ENCODE measurements at places on chromosomes 5 and 9.

- H3K27ac ChIP-seq: no peak overlapping the region
- no peaks in the 10 kb centered on the region for H3K27me3 ChIP-seq
- DNase-seq: no peak
- H3K36me3 ChIP-seq: no peaks in the 10 kb centered on the region
- no peaks in the 10 kb centered on the region for H3K4me1 ChIP-seq
Observed at GRCh38 chr5:124034083-124034700, 522.2 kb downstream of the CSNK1G3 start.

DNA sequence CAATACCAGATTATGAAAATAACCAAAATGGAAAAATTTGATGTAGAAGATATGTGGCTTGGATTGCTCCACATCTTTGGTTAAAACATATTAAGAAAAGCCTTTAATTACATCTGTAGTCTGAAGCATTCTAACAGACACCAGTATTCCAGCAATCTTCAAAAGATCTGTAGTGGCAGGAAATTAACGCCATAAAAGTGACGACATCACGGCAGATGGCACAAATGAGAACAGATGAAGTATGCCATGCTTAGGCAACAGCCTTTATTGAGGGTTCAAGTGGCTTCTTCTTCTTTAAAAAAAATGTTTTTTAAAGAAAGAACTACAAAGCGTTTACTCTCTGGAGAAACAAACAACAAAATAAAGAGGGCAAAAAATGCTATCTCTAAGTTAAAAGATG is 164.2 kb downstream of the MEF2C start:
- H3K27ac ChIP-seq: no peak overlapping the region
- no peaks in the 10 kb centered on the region for H3K36me3 ChIP-seq
- no peak for DNase-seq

- H3K27me3 ChIP-seq: no peaks in the 10 kb centered on the region
- peaks cover 26% of the 10 kb centered on the region for H3K4me1 ChIP-seq
- DNase-seq: no peak
Observed at GRCh38 chr5:68231414-68232076, 16.0 kb downstream of the PIK3R1 start.

- DNase-seq: no peak
- H3K4me3 ChIP-seq: no peak overlapping the region
- H3K27me3 ChIP-seq: no peaks in the 10 kb centered on the region
- H3K4me1 ChIP-seq: peaks cover 2% of the 10 kb centered on the region
- no peaks in the 10 kb centered on the region for H3K36me3 ChIP-seq
- no peak overlapping the region for H3K27ac ChIP-seq
Observed at GRCh38 chr9:91036356-91036755, 234.7 kb downstream of the SYK start.

GRCh38 chr5:133917785-133918184 is 50.6 kb downstream of the C5orf15 start:
- H3K27me3 ChIP-seq: peaks cover 17% of the 10 kb centered on the region
- H3K4me3 ChIP-seq: no peak overlapping the region
- H3K36me3 ChIP-seq: no peaks in the 10 kb centered on the region
- no peak for DNase-seq

GRCh38 chr5:168879331-168879730 is 300.2 kb upstream of the PANK3 start:
- DNase-seq: no peak
- H3K36me3 ChIP-seq: no peaks in the 10 kb centered on the region
- peaks cover 26% of the 10 kb centered on the region for H3K27me3 ChIP-seq
- H3K4me3 ChIP-seq: no peak overlapping the region
- H3K4me1 ChIP-seq: no peaks in the 10 kb centered on the region
- no peak overlapping the region for H3K27ac ChIP-seq

DNA sequence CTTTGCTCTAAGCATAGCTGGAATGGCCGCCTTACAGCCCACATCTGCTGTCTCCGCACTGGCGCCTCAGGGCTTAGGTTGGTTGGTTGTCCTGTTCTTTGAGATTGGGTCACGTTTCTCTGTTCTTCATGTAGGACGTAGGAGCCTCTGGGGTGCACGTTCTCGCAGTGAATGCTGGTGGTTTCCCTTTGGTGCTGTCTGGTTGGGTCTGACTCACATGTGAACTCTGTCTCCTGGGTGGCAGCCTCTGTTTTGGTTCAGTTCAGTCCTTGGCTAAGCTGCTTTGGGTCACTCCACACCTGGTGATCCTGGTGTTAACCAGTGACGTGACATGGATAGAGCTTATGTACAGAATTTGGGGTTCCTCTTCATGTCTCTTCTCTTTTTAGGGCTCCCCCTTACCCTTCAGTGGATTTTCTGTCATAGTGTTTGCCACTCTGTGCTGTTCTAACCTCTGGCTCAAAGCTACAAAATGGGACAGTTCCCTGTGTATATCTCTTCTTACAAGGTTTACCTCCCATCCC is 12.6 kb upstream of the LPCAT1 start:
- H3K36me3 ChIP-seq: no peaks in the 10 kb centered on the region
- peak; percentile 65 for DNase-seq
- no peaks in the 10 kb centered on the region for H3K27me3 ChIP-seq
- peaks cover 12% of the 10 kb centered on the region for H3K4me1 ChIP-seq
- peak overlapping the region; percentile 25 for H3K4me3 ChIP-seq

DNA sequence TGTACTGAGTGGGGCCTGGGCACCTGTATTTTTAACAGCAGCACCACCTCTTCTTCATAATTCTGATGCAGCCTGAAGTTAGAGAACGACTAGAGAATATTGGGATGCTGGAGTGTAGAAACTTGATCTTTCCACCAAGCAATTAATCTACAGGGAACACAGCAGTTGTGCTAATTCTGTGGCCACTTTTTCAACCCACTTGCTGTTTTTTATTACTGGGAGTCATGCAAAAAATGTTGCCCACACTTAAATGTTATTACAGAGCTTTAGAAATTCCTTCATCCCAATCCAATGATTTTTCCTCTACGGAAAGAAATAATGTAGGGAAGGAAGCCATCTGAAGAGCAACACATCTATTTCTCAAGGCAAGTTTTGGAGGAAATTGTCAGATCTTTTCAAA is 190.9 kb upstream of the TUT7 start:
- no peaks in the 10 kb centered on the region for H3K4me1 ChIP-seq
- H3K27ac ChIP-seq: no peak overlapping the region
- H3K27me3 ChIP-seq: peaks cover 7% of the 10 kb centered on the region
- H3K36me3 ChIP-seq: no peaks in the 10 kb centered on the region
- no peak overlapping the region for H3K4me3 ChIP-seq

DNA sequence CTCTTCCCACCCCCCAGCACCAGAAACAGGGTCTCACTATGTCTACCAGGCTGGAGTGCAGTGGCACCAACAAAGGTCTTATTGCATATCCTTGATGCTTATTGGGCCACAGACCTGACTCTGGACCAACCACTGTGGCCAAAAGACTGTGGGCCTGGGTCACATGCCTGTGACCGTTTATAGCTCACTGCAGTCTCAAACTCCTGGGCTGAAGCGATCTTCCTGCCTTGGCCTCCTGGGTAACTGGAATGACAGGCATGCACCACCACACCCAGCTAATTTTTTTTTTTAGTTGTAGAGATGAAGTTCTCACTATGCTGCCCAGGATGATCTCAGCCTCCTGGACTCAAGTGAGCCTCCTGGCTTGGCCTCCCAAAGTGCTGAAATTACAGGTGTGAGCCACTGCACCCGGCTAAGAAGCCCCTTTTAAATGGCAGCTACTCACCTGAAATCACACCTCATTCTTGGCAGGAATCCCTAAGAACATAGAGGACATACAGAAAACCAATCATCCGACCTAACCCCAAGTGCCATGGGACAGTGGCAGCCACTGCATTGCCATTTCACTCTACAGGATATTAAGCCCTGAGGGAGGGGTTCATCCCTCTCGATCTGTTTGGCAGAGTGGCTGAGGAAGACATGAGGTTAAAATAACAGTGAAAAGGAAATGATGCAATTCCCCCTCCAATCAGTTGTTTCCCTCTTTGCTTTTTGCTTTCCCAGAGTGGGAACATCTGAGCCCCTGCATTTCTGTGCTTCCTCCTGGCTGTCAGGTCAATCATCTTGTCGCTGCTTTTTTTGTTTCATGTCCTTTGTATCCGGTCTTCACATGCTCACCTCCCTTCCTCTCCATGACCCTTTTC is 74.6 kb downstream of the LRRC70 start:
- no peaks in the 10 kb centered on the region for H3K4me1 ChIP-seq
- no peak overlapping the region for H3K27ac ChIP-seq
- no peaks in the 10 kb centered on the region for H3K27me3 ChIP-seq
- H3K36me3 ChIP-seq: no peaks in the 10 kb centered on the region
- no peak overlapping the region for H3K4me3 ChIP-seq

- H3K4me1 ChIP-seq: no peaks in the 10 kb centered on the region
- peaks cover 2% of the 10 kb centered on the region for H3K27me3 ChIP-seq
- no peak for DNase-seq
- no peaks in the 10 kb centered on the region for H3K36me3 ChIP-seq
- H3K27ac ChIP-seq: no peak overlapping the region
- no peak overlapping the region for H3K4me3 ChIP-seq
Observed at GRCh38 chr5:149616727-149617285, 35.5 kb downstream of the ARHGEF37 start.

GRCh38 chr9:86252870-86253269 is 6.6 kb downstream of the C9orf153 start:
- H3K4me1 ChIP-seq: no peaks in the 10 kb centered on the region
- no peak overlapping the region for H3K4me3 ChIP-seq
- H3K27ac ChIP-seq: no peak overlapping the region
- H3K27me3 ChIP-seq: no peaks in the 10 kb centered on the region

- H3K36me3 ChIP-seq: no peaks in the 10 kb centered on the region
- DNase-seq: no peak
- H3K27ac ChIP-seq: no peak overlapping the region
- H3K4me1 ChIP-seq: peaks cover 7% of the 10 kb centered on the region
- no peak overlapping the region for H3K4me3 ChIP-seq
- H3K27me3 ChIP-seq: no peaks in the 10 kb centered on the region
Observed at GRCh38 chr9:134693641-134694367, 52.2 kb downstream of the COL5A1 start.

DNA sequence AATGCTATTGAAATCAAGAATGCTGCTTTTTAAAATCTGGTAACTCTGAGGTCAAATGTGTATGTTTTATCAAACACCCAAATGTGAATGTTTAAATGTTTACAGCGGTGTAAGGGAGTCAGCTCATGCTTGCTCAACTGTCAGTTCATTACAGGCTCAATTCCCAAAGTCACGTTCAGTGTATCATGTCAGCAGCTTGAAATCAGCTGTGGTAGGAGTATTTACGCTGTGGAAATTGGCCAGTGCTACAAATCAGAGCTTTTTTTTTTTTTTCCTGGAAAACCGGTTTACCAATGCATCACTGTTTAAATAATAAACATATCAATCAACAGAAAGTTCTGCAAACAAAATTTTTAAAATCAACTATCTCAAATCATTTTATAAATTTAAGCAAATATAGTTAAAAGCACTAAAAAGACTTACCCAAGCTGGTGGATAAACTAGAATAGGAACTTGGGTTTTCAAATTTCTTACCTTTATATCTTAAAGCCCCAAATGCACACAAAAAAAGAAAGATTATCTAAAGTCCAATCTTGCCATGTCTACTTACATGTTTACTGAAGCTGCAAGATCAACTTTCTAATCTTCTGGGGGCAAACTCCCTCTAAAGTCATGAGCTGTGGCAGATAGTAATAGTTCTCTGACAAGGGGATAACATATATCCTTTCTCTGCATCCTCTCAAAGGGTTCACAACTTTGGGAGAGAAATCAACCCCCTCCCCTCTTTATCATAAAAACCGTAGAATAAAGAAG is 57.6 kb upstream of the GRAMD2B start:
- H3K27me3 ChIP-seq: no peaks in the 10 kb centered on the region
- H3K4me1 ChIP-seq: no peaks in the 10 kb centered on the region
- no peak for DNase-seq

- H3K4me3 ChIP-seq: peak overlapping the region; percentile 97
- H3K4me1 ChIP-seq: peaks cover 52% of the 10 kb centered on the region
- peak overlapping the region; percentile 86 for H3K27ac ChIP-seq
- no peak for DNase-seq
- H3K36me3 ChIP-seq: peaks cover 29% of the 10 kb centered on the region
Observed at GRCh38 chr5:141617128-141617527, 1.7 kb downstream of the DIAPH1 start.
